ENCODE measurements at places on chromosomes 3 and 15.

DNA sequence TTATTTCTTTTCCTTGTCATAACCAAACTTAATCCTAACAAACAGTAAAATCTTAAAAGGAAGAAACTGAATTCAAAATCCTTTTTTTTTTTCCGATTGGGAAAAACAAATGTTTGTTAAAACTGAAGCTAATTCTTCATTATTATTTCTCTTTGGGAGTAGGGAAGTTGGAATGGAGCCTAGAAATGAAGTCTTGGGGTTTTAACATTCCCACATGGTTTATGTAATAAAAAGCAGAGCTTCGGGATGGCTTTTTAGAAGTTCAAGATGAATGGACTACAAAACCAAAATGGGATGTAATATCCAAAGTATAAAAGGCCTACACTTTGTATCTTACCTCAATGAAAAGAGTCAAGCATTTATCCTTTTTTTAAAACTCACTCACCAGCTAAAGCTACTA is 189.0 kb upstream of the TMC3 start:
- no peak for DNase-seq

GRCh38 chr15:51780636-51781035 is 29.2 kb downstream of the TMOD2 start:
- DNase-seq, result no peak

- DNase-seq, result no peak
Measured at GRCh38 chr3:4674216-4674615, 181.1 kb downstream of the ITPR1 start.

DNA sequence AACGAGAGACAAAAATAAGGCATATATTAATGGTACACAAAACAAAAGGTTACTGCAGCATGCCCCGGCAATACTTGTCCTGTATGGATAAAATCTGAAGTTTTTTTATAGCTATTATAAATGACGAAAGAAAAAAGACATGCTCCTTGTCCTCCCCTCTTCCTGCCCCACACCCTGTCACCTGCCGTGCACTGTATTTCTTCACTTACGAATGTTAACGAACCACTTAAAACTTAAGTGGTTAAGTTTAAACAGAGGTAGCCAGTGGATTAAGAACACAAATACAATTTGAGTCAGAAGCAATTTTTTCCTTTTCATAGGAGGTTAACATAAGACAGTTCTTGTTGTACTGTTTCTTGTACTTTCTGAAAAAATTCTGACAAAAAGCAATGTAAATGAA is 799.1 kb upstream of the NECTIN3 start:
- no peak for DNase-seq

- DNase-seq, result no peak
Measured at GRCh38 chr15:86002444-86002843, 77.2 kb upstream of the AGBL1 start.

DNA sequence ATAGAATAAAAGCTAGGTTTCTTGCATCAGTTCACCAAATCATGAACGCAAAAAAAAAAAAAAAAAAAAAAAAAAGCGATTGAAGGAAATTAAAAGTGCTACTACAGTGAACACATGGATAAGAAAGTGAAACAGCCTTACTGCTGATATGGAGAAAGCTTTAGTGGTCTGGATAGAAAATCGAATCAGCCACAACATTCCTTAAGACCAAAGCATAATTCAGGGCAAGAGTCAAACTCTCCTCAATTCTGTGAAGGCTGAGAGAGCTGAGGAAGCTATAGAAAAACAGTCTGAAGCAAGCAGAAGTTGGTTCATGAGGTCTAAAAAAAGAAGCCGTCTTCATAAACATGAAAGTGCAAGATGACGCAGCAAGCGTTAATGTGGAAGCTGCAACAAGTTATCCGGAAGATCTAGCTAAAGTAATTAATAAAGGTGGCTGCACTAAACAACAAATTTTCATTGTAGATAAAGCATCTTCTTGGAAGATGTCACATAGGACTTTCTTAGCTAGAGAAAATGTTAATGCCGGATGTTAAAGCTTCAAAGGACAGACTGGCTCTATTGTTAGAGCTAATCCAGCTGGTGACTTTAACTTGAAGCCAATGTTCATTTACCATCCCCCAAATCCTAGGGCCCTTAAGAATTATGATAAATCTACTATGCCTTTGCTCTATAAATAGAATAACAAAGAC is 19.2 kb downstream of the P3H2 start:
- no peak for DNase-seq

GRCh38 chr15:91469632-91470567 is 369.8 kb downstream of the SV2B start:
- DNase-seq, result peak; percentile 50

DNA sequence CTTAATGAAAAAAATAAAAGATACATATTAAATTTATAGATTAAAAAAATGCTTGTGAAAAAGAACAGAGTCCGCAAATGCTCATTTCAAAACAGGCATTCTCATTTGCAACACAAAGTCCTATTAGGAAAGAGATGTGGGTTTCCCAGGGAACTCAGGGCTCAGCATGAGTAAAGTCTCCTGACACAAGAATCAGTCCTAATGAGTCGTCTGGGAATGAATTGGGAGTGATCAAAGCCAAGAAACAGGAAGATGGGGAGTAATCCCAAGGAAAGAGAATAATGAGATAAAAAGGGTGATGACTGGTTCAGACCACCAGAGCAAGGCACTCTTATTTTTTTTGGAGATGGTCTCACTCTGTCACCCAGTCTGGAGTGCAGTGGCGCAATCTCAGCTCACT is 443.7 kb downstream of the NR2F2 start:
- DNase-seq, result no peak

GRCh38 chr3:105691633-105692032 is 177.2 kb downstream of the CBLB start:
- DNase-seq, result no peak

GRCh38 chr15:56165234-56165633 is 78.4 kb downstream of the RFX7 start:
- no peak for DNase-seq

DNA sequence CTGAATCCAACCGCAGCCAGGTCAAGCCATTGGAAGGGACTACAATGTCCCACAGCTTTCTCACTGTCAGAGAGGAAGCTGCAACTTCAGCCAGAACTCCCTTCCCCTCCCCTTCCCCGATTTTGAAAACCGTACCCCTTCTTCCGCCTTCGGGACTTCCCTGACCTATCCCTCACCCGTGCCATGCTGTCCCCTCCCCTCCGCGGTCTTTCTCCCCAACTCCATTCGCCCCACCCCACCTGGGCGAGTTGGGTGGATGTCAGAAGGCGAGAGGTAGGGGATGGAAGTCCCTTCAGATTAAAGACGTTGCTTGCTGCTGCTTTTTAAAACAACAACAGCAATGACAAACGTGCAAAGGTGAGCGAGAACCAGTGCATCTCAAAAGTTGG is 723 bp downstream of the CPNE4 start:
- no peak for DNase-seq

- DNase-seq, result no peak
Measured at GRCh38 chr15:45319472-45320214, 58.7 kb downstream of the GATM start.

DNA sequence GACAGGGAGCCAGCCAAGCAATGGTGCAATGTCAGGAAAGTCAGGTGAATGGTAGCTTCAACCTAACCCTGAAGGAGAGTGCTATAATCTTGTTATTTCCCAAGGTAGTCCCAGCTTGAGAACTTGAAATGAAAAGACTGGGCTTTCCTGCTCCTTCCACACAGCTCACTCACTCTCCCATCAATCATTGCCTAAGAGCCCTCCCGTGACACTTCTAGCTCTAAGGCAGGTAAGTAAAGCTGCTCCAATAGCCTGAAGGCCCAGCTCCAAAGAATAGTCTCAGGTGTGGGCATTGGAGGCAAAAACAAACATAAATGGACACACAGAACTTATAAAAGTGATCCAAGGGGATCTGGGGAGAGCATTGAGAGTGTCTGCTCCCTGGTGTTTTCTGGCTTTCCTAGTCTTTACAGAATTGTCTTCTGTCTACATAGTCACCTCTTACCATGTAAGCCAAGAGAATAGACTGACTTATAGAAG is 63.1 kb upstream of the TBC1D5 start:
- no peak for DNase-seq

- no peak for DNase-seq
Measured at GRCh38 chr3:4887177-4887576, 92.1 kb upstream of the BHLHE40 start.

- no peak for DNase-seq
Measured at GRCh38 chr15:58554758-58555157, 123.0 kb downstream of the LIPC start.

DNA sequence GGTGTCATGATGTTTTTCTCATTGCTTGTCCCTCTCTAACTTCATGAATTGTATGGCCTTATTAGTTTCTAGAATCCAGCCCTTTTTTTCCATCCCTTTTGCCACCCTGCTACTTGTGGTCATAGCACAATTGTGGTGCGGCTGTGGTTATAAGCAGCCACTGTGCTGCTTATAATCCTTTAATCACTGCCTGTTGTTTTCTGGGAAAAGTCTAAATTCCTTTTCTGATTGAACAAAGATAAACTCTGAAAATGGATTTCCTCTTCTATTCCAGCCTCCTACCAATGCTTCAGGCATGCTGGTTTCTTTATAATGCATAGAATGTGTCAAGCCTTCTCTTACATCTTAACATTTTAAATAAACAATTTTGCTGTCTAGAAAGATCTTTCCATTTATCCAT is 319.5 kb downstream of the C3orf38 start:
- no peak for DNase-seq

- DNase-seq, result no peak
Measured at GRCh38 chr15:77085297-77085696, 14.4 kb upstream of the TSPAN3 start.

DNA sequence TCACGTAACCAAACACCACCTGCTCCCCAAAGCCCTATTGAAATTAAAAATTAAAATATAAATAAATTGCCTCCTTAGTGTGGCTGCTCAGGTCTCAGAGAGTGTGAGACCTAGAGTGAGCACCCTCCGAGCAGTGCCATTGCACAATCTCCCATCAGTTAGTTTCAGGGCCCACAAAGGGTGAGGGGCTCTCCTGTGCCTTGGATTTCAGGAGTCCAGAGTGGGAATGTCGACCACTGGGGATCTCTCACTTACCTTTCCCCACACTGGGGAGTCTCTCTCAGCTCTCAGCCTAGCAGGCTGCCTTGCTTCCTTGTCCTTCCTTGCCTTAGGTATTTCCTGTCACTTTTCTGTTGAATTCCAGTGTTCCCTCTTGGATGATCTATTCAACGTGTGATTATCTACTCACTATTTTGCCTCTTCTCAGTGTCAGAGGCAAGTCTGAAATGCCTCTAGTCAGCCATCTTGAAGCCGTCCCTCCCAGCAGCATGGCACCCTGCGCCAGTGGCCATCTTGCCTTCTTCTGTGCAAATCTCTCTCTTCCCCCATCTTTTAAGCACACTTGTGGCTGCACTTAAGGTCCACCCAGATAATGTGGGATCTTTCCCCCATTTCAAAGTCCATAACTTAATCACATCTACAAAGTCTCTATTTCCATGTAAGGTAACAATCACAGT is 119.3 kb downstream of the LRRK1 start:
- no peak for DNase-seq

DNA sequence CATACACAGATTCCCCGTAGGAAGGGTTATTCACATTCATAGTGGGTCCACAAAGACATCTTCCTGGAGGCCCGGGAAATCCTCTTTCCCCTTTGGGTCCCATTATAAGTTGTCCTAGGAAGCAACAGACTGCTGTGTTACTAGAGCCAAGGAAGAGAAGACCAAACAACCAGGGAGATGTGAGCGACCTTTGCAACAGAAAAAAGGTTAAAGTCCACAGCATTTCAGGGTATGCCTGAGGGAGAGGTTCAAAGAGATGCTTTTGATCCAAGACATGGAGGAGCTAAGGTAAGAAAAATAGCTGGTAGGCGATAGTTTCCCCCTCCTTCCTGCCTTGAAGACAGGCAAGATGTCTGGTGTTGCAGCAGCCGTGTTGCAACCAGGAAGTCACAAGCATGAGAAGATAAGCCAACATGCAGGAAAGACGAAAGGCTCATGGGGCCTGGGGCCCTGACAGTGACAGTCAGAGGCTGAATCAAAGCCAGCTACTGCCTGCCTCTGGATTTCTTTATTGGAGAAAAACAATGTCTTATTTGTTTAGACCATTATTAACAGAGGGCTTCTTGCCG is 30.9 kb downstream of the EAF1 start:
- no peak for DNase-seq

DNA sequence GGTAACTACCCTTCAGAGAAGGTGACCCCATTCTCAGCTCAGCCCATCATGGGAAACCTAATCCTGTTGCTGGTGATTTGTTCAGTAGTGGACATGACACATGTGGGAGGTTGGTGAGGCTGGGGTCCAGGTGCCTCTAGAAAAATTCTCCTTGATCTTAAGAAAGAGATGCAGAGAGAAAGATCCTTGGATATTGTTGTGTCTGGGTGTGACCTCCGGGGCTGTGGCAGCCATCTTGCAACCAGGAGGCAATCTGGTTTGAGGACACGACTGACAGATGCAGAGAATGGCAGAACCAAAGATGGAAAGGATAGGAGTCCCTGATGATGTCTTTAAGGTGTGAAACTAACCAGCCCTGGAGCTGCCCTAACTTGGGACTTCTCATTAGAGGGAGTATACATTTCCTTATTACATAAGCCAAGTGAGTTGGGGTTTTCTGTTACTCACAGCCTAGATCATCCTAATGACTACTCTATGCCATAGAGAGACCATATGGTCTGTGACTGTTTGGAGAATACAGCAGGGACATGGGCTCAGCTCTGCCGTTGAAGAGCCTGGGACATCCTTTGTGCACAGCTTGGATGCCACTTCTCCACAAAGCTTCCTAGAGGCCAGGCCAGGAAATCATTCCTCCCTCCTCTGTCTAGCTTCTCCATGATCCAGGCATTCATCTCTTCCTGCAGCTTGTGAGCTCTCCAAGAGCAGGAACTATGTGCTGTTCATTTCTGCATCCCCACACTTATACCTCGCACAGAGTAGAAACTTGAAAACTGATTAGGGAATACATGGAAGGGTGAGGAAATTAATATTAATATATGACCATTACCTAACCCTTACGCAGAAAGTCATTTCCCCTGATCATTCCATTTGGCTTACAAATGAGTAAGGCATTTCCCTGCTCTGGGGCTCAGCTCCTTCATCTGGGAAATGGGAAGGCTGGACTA is 45.9 kb downstream of the HRH1 start:
- DNase-seq, result no peak

DNA sequence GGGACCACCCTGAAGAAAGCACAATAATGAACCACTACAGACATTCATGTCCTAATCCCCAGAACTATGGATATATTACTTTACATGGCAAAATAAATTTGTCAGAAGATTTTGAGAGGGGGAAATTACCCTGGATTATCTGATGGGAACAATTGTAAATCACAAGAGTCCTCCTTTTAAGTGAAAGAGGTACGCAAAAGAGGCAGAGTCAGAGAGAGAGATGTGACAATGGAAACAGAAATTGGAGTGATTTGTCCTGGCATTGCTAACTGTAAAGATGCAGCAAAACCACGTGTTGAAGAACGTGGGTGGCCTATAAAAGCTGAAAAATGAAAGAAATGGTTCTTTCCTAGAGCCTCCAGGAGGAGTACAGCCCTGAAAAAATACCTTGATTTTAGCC is 1121.4 kb upstream of the ALCAM start:
- no peak for DNase-seq
